ENCODE measurements at places on chromosomes 13 and 19. TPM values are rescaled to one million over a fixed set of nuclear protein-coding genes. Genes with fewer than 3 reads are reported as not detected.
A peak's percentile ranks its signal among the peaks of the same experiment; 100 is the strongest.

- no peaks in the 10 kb centered on the region for H3K27me3 ChIP-seq
- H3K36me3 ChIP-seq = no peaks in the 10 kb centered on the region
- H3K4me3 ChIP-seq = no peak overlapping the region
- H3K4me1 ChIP-seq = peaks cover 20% of the 10 kb centered on the region
- no peak for DNase-seq
Observed at GRCh38 chr13:37685206-37685605, 86.6 kb upstream of the POSTN start.

The TRIP10 gene
- total RNA-seq = 107 TPM

The GPR12 gene
- not detected for total RNA-seq

- H3K27me3 ChIP-seq = no peaks in the 10 kb centered on the region
- no peak for DNase-seq
- peaks cover 12% of the 10 kb centered on the region for H3K36me3 ChIP-seq
- no peak overlapping the region for H3K4me3 ChIP-seq
Observed at GRCh38 chr13:32445461-32445860, 17.5 kb upstream of the N4BP2L1 start.

The B3GNT8 gene
- total RNA-seq = not detected

DNA sequence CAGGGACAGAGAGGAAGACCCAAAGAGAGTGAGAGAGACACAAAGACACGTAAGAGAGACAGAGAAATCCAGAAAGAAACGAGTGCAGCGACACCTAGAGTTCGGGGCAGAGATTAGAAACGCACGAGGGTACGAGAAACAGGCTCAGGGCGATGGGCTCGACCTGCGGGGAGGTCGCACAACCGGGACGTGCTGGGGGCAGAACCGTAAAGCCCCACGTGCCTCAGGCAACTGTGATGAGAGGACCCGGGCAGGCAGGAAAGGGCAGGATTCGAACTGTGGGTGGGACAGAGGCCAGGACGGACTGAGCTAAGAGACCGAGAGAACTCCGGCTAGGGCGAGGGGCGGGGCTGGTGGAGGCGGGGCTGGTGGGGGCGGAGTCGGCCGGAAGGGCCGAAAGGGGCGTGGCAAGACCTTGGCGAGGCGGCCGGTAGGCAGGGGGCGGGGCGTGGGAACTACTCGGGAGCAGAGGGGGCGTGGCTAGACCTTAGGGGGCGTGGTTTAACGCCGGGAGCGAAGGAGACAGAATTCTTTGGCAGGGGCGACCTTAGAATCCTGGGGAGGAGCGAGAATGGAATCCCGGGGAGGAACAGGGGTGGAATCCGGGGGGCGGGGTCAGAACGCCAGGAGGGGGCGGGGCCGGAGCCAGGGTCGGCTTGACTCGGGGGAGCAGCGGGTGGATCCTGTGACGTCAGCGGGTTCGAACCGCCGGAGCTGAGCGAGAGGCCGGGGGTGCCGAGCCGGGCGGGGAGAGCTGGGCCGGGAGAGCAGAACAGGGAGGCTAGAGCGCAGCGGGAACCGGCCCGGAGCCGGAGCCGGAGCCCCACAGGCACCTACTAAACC lies at the start of gene NECTIN2:
NECTIN2 (plus strand) TSS at position 686 of the 843 bp plus-strand sequence. CDS start 229 bp downstream, outside the sequence.
- no peaks in the 10 kb centered on the region for H3K36me3 ChIP-seq
- DNase-seq = peak; percentile 99
- H3K27ac ChIP-seq = peak within 1 kb of the TSS; percentile 99
- peaks cover 33% of the 10 kb centered on the region for H3K4me1 ChIP-seq
- peak within 1 kb of the TSS; percentile 92 for H3K4me3 ChIP-seq

The NEK3 gene
- 14.8 TPM for total RNA-seq

DNA sequence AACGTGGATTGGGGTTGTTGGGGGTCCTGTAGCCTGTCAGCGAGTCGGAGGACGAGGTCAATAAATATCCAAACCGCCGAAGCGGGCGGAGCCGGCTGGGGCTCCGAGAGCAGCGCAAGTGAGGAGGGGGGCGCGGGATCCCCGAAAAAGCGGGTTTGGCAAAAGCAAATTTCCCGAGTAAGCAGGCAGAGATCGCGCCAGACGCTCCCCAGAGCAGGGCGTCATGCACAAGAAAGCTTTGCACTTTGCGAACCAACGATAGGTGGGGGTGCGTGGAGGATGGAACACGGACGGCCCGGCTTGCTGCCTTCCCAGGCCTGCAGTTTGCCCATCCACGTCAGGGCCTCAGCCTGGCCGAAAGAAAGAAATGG lies 754 bp upstream of the SIX5 start:
- peaks cover 31% of the 10 kb centered on the region for H3K4me1 ChIP-seq
- H3K27me3 ChIP-seq = no peaks in the 10 kb centered on the region
- H3K4me3 ChIP-seq = peak overlapping the region; percentile 95
- peaks cover 3% of the 10 kb centered on the region for H3K36me3 ChIP-seq
- peak overlapping the region; percentile 95 for H3K27ac ChIP-seq
